Femur (tissue), 1 donor: ENCODE measurements at places on chromosomes 13 and 19.

DNA sequence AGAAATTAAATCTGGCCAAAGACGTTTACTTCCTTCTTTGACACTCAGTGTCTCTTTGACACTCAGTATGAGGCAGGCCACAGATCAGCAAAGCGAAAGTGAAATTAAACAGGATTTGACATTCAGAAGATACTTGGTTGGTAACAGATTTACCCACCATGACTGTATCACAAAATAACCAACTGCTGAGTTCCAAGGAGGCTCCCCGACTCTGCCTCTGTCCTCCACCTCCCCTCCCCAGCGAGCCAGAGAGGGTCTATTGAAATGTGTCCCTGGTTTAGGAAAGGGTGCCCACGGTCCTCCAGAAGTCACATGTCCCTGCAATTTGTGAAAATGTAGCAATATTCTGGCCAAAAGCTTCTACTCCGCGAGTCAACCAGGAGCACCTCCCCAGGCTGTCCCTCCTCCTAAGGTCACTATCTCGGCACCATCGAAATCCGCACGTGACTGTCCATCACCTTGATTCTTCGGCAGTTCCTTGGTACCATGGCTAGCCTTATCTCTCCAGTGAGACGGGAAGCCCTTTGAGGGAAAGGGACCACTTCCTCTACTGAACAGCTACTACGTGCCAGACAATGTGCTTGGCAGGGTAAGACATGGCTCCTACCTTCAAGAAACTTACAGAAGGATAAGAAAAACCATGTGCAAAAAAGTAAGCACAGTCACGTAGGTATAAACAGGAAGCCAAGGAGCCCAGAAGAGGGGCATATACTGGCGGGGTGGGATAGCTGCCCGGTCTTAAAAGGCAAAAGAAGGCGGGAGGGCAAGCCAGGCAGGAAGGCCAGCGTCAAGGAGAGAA, 1.5 kb downstream of the N4BP2L1 start:
- DNase-seq: no peak

GRCh38 chr13:111554539-111555267, 234.3 kb downstream of the TEX29 start:
- DNase-seq: no peak

- peak; percentile 90 for DNase-seq
These were observed 75.4 kb downstream of the PEG3 start for GRCh38 chr19:56765137-56765536.

DNA sequence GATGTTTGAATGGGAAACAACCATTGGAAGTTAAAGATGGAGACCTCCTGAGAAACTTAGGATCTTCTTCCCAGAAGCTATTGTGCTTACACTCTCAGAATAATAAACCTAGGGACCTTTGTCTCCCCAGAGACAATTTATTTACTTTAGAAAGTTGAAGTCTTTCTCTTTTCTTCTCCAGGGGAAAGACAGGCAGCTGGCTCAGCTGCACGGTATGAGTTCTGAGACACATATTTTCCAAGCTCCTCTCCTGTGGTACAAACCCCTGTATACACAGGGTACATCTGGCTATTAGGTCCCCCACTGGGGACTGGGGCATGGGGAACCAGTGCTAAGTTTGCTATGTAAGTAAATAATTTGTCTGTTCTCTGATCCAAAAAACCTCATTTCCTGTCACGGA, 67.5 kb upstream of the POSTN start:
- DNase-seq: no peak

- DNase-seq: no peak
These were observed 18.6 kb upstream of the LMTK3 start for GRCh38 chr19:48530066-48530720.

DNA sequence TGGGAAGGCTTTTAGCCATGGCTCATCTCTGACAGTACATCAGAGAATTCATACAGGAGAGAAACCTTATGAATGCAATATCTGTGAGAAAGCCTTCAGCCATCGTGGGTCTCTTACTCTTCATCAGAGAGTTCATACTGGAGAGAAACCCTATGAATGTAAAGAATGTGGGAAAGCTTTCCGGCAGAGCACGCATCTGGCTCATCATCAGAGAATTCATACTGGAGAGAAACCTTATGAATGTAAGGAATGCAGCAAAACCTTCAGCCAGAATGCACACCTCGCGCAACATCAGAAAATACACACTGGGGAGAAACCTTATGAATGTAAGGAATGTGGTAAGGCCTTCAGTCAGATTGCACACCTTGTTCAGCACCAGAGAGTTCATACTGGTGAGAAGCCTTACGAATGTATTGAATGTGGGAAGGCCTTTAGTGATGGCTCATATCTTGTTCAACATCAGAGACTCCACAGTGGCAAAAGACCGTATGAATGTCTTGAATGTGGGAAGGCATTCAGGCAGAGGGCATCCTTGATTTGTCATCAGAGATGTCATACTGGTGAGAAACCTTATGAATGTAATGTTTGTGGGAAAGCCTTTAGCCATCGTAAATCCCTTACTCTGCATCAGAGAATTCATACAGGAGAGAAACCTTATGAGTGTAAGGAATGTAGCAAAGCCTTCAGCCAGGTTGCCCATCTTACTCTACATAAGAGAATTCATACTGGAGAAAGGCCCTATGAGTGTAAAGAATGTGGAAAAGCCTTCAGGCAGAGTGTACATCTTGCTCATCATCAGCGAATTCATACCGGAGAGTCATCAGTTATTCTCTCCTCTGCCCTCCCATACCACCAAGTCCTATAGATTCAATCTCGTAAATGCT, 10.7 kb downstream of the ZNF470 start:
- no peak for DNase-seq

GRCh38 chr19:41927497-41928192, 604 bp downstream of the ERFL start:
- DNase-seq: no peak

- DNase-seq: no peak
These were observed 27.8 kb downstream of the OPA3 start for GRCh38 chr19:45556835-45557234.

- no peak for DNase-seq
These were observed 131.1 kb downstream of the MYO16 start for GRCh38 chr13:108760541-108760940.

DNA sequence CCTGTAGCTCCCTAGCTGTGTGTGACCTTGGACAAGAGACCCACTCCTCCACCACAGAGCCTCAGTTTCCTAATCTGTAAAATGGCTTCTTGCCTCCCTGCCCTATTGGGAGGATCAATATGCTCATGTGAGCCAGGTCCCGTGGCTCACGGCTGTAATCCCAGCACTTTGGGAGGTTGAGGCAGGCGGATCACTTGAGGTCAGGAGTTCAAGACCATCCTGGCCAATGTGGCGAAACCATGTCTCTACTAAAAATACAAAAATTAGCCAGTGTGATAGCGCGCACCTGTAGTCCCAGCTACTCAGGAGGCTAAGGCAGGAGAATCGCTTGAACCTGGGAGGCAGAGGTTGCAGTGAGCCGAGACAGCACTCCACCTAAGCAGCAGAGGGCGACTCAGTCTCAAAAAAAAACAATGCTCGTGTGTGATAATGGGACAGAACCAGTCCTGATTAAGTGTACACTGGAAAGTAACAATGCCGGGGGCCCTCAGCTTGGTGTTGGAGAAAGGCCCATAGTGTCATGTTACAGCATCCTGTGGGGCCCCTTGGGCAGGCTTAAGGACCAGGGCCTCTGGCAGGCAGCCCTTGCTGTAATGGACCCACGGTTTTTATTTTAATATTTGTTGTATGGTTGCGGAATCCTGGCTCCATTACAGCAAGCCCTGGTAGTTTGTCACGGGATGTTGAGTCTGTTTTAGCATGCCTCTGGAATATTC, 6.8 kb downstream of the RPS11 start:
- DNase-seq: peak; percentile 77

DNA sequence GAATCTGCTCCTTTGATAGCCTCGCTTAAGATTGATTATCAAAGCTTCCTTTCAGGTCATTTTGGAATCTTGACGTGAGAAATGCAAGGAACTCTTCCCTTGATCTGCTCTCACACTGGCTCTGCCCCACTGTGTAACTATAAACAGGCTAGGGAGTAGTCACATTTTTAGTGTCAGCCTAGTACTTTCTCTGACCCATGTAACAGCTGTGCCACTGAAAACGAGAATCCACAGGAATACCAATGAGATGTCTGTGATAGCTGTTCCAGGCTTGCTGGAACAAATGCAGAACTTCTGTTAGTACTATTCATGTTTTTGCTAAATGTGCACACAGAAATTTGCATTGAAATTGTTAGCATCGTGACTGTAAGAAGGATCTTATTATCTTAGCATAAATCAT, 221.3 kb downstream of the MYO16 start:
- DNase-seq: no peak

DNA sequence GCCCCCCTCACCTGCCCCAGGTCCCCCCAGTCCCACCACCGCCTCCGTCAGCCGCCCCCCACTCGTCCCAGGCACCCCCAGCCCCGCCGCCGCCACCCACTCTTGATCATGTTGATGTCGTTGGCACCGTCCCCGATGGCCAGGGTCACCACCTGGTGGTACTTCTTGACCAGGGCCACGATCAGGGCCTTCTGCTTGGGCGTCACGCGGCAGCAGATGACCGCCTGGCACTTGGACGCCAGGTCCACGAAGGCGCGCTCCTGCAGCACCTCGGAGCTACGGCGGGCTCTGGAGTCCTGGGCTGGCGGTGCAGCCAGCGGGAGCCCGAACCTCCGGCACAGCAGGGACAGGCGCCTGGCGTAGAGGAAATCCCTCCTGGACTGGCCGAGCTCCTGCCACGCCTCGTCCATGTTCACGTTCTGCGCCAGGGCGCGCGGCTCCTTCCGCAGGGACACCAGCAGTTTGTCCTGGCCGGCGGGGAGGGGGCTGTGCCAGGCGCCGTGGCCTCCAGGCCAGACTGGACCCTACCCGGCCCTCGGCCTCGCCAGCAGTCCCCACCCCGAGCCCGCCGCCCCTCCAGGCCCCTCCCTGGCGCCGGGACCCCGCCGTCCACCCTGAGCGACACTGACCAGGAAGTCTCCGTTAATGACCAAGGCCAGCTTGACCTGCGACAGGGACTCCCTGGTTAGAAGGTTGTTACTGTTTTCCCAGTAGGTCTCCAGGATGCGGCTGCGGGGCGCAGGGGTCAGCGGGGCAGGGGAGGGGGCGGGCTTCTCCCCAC, 22.6 kb downstream of the ATP8B3 start:
- no peak for DNase-seq

DNA sequence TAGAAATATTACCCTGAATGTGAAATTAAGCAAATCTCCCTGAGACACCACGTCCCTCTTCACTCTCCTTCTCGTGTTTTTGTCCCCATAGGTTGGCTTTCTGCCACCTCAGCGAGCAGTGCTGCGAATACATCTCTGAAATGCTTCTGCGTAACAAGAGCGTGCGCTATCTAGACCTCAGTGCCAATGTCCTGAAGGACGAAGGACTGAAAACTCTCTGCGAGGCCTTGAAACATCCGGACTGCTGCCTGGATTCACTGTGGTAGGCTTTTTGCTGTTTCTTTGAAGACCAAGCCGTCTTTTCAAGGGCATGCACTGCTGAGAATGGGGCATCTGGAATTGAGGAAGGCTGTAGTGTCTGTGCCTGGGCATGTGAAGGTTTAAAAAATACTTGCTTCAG, 34.4 kb downstream of the NLRP4 start:
- DNase-seq: no peak

- DNase-seq: no peak
These were observed 12.2 kb upstream of the UBE2L5 start for GRCh38 chr13:30409886-30410704.

DNA sequence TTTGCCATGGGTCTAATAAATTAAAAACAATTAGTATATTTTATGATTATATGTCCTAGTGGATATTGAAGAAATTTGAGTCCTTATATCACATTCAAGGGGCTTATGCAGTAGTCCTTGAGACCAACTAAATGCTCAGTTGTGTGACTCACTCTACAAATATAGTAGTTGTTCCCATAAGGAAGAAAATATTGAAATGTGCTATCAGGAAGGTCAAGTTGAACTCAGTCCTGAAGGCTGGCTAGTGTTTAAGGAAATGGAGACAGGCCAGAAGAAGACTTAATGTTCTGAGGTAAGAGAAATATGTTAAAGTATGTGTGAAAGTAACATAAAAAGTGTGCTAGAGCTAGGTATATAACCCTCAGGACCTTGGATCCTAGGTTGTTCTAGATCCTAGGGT, 766.1 kb upstream of the GPC6 start:
- DNase-seq: no peak

DNA sequence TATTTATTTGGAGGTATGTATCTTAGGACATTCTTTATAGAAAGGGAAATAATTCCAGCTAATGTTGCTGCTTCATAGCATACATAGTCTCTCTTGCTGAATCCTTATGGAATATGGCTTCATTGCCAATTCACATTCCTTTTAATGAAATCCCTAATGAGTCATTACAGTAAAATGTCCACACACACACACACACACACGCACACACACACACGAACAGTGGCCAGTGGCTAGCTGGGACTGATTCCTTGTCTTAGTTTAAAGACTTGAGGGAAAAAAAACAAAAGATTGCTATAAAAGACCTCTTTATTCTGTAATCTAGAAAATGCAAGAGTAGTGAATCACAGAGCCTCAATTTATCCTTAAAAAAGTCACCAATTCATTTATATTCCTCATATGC, 301.6 kb downstream of the SLITRK6 start:
- no peak for DNase-seq

GRCh38 chr13:29537736-29538651, 57.5 kb downstream of the SLC7A1 start:
- no peak for DNase-seq

DNA sequence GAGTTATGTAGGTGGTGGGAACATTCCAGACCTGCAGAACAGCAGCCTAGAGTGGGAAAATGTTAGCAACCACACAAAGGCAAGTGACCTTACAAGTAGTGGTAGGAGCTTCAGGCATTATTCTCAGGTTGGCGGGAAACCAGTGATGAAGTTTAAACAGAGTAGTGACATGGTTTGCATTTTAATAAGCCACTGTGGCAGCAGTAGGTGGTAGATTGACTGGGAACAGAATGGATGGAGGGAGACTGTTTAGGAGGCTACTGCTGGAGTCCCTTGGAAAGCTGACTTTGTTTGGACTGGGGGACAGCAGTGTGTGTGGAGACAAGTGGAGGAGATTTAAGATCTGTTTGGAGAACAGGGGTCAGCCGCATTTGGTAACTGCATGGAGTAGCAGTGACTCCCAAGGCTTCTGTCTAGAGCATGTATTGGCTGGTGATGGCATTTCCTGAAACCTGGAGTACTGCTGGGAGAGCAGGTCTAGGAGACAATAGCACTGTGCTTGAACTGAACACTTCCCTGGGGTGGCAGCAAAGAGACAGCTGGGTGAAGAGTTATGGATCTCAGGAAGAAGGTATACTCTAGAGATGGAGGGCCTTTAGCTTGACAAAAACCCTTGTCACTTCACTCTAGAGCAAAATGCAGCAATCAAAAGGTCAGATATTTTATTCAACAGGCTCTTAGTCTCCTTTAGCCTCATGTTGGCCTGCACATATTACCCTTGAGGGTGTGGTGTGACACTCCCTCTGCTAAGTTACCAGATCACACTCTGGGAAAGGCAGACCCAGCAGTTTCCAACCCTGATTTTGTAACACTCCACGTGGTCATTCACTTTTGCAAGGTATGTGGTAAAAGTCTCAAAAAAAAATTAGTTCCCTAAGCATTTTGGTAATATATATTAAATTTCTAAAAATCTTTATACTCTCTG, 70.3 kb downstream of the DHRS12 start:
- DNase-seq: no peak
